ENCODE measurements at places on chromosomes 1 and 21.

DNA sequence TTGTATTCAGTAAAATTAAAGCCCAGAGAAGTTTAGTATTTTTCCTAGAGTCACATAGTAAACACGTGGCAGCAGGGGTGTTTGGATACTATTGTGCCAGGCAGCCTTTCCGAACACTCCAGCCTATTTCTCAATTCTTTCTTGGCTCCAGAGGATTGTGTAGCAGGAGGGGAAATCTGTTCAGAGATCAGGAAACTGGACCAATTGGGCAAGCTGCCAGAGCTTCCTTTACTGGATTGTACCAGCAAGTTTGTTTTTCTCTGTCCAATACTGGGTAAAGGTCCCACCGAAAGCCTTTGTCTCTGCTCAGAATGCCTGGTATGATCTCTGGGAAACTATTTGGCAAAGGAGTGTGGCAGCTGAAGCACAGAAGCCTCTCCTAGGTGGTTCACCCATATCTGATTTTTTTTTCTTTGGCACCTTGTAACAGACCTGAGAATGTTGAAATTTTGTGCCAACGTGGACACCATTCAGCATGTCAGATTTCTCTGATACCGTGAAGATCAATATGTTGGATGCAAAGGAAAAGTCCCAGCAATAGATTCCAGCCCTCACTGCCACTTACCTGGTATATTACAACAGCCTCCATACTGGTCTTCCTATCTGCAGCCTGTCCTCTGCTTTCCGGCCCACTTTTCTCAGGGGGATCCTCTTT, 126.2 kb downstream of the FGGY start:
- DNase-seq: peak; percentile 75

- no peak for DNase-seq
These were observed 28.0 kb downstream of the MACO1 start for GRCh38 chr1:25458541-25459298.

DNA sequence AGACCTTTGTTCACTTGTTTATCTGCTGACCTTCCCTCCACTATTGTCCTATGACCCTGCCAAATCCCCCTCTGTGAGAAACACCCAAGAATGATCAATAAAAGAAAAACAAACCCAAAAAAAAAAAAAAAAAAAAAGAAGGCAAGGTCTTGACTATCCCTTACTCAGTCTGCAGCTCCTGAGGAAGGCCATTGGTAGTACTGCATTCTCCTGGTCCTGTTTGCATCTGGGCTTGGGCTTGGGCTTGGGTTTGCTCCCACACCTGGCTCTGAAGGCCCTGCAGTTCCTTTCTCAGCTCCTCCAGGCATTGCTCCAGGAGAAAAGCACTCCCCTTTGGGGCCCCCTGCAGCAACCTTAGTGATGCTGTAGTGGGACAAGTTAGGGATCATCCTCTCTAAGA, 1.6 kb downstream of the CCDC163 start:
- DNase-seq: no peak

GRCh38 chr1:115670476-115671175, 28.9 kb downstream of the VANGL1 start:
- no peak for DNase-seq

- DNase-seq: no peak
These were observed 8.2 kb upstream of the IL22RA1 start for GRCh38 chr1:24151175-24151533.

- no peak for DNase-seq
These were observed 972 bp downstream of the PGBD2 start for GRCh38 chr1:248906753-248907661.

GRCh38 chr1:19140465-19140864, 69.6 kb downstream of the UBR4 start:
- DNase-seq: no peak

DNA sequence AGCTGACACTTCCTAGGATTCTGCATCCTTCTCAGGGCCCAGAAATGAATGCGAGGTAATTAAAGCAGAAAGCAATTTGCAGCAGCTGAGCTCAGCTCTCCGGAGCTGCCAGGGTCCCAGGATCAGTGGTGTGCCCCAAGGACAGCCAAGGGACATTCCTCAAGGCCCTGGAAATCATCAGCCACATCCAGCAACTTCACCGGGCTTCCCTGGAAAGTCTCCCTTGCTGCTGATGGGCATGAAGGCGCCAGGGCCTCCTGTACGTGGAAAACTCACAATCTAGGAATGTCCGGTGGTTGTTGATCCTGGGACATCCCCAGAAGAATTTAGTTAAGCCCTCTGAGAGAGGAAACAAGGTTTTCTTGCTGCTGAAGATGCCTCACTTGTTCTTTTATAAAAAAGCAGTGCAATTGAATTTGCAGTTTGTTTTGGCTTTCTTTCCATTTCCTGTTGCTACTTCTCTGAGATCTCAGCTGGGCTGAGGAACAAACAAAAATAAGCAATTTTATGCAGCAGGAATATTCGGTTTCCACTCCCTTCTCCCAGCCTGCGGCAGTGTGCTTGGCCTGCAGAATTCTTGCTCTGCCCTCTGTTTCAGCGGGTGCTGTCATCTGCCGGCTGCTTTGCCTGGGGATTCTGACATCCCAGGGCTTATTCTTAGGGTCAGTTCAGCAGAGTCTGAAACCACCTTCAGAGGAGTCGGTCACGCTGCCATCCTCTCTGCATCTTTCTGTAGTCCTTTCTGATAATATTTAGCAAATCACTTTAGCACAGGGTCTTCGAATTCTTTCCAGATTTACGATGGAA, 85.9 kb downstream of the TCP10L start:
- DNase-seq: no peak

GRCh38 chr1:153364766-153365666, 7.4 kb downstream of the S100A9 start:
- no peak for DNase-seq

All from C1 segment of cervical spinal cord (tissue), 14 donors.